Stimulated activated CD4-positive, alpha-beta T cell treated with anti-CD3 and anti-CD28 coated beads, Interleukin-1b, Interleukin-23, amount 100 ng/mL, for 1 hour (primary cell): ENCODE measurements at places on chromosomes 6 and 20.

GRCh38 chr6:9463311-9463710, 951.6 kb downstream of the TFAP2A start:
- no peak for DNase-seq

GRCh38 chr6:131900231-131900630, 50.9 kb downstream of the CCN2 start:
- no peak for DNase-seq

DNA sequence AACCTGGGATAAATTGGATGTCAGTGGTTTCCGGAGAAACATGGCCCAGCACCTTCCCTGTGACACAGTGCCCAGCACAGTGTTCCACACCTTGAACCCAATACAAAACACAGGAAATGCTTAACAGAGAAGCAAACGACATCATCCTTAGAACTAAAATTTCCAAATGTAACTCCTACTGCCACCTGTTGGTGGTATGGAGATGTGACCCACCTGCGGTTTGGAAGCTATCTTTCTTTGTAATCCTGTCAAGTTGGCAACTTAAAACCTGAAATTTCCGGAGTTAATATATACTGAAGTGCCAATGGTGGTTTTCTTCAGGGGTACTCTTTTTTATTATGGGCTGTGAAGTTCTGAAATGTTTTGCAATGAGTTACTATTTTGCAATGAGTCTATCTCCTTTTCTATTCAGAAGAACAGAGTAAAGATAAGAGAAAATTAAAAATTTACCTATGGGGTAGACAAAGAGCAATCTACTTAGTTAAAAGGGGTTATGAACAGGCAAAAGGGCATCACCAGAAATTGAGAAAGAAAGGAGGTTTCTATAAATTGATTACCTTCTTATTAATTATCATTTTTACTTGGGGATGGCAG, 658.8 kb downstream of the PTPRT start:
- no peak for DNase-seq

- no peak for DNase-seq
These were observed 732 bp downstream of the HRH3 start for GRCh38 chr20:62219101-62219991.

DNA sequence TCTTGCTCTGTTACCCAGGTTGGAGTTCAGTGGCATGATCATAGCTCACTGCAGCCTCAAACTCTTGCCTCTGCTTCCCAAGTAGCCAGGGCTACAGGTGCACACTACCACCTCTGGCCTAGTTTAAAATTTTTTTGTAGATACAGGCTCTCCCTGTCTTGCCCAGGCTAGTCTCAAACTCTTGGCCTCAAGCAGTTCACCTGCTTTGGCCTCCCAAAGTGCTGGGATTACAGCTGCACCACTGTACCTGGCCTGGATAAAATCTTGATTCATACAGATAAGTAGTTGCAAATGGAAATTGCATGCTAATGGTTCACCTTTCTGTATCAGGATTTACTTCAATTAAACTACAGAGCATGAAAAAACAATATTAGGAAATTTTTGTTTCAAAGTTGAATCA, 4.2 kb downstream of the CD2AP start:
- no peak for DNase-seq

DNA sequence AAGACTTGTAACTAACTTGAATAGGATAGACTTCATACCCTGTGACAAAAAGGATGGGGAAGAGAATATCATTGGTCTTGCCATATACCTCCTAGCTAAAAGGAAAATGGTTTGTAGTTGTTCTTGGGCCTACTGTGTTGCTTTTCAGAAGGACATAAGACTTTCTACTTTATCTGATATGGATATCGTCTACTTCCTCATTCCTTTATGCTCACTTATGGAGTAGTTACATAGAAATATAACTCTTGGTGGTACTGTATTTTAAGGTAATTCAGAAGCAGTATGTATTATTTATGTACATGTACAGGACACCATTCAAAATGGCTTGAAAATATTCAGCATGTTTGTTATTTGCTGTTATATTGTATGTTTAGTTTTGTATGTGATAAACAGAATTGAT, 8.0 kb downstream of the FAM217B start:
- no peak for DNase-seq

GRCh38 chr6:145147981-145148749, 587.2 kb downstream of the EPM2A start:
- no peak for DNase-seq

DNA sequence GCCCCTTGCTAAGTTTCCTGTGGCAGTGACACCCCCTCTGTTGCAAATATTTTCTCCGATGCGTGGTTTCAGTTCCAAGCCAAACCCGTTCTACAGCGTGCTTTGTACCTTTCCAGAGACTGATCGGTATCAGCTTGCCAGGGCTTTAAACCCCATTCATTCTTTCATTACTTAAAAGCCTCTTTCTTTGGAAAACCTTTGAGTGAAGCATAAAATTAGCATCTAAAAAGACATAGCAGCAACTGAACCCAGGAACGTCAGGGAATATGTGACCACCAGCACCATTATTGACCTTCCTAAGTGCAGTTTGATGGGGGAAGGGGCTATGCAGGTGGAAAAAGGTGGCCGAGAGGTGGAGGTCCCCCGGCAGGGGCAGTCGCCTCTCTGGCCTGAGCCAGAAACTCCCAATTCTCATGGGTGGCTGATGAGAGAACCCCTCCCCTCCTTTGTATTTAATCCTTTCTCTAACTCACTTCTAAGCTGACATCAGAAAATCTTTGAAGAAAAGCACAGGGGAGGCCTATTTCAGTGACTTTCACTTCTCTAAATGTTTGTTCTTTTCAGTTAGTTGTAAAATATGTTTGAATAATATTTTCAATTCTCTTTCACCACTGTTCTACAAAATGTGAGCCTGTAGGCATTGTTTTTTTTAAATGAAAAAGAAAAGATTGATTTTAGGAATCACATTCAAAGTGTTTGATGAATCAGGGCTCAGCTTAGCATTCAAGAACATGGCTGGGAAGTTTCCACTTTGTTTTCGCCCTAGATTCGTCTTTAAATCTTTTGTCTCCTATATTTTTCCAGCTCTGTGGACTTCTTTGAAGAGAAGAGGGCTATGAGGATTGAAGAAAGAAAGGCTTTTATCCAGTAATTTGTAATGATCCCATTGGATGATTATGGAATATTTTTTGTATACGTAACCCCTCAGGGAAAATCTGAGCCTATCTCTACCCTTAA, 89.2 kb downstream of the RSPH3 start:
- DNase-seq = no peak

GRCh38 chr6:149642829-149643580, 5.5 kb downstream of the KATNA1 start:
- DNase-seq = no peak

DNA sequence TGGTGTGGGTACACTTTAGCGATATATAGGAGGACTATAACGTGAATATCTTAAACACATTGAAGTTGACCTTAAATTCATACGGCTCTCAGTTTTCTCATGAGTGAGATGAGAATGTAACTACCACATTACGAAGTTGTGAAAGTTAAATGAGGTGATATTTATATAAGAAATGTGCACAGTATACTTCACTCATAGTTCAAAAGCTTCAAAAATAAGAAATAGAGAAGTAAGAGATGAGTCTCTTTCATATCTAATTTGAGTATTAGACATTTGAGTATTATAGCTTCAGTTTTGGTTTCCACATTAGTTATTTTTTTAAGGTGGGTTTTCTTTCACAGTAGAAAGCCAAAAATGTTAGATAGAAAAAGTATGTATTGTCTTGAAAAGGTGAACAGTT, 183.3 kb downstream of the NKAIN2 start:
- no peak for DNase-seq

GRCh38 chr6:165417278-165417865, 108.0 kb upstream of the C6orf118 start:
- no peak for DNase-seq

GRCh38 chr6:104540743-104541142, 319.0 kb downstream of the HACE1 start:
- no peak for DNase-seq

DNA sequence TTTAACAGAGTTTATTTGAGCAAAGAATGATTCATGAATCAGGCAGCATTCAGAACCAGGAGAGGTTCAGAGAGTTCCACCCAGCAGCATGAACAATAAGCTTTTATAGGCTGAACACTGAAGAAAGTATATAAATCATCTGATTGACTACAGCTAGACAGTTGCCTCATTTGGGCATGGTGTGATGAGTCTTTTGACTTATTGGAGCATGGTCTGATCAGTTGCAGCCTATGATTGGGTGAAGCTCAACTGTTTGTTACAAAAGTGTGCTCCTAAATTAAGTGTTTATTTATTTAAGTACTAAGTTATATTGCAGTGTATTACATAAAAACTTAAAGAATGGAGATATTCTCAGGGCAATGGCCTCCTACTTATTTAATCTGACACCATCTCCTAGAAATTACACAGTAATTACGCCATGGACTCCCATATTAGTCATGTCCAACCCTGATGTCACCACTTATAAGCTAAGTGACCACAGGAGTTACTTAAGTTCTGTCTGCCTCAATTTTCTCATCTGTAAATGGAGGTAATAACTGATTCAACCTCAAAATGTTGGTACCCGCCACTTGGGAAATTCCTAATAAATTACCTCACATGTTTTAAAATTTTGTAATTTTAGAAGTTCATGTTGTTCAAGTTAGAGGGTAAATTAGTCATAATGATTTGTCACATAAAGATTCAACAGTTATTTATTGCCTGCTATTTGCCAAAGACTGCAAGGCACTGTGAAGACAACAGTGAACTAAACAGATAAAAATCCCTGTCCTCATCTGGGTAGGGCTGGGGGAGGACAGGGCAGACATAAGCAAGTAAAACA, 15.2 kb upstream of the ROS1 start:
- DNase-seq = no peak

- DNase-seq = no peak
These were observed 3.5 kb upstream of the GRM4 start for GRCh38 chr6:34149452-34149810.

DNA sequence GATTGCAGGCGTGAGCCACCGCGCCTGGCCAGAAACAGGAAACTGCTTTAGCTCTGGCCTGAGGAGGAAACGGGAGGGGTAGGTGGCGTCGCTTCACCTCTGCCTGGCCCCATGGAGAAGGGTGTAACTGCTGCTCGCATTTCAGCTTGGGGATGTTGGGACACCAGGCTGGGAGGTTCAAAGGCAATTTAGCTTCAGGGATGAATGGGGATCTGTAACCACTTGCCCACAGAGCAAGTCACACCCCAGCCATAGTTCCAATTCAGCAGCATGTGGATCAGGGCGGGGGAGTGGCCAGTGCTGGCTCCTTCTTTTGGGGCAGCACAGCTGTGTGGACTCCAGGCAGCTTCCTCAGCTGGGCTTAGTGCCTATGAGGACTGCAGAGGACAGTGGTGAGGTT, 34.8 kb upstream of the NUP153 start:
- DNase-seq = no peak

- DNase-seq = no peak
These were observed 444.3 kb upstream of the PLCB4 start for GRCh38 chr20:8624616-8625015.

GRCh38 chr6:149614337-149614736, 34.2 kb downstream of the KATNA1 start:
- DNase-seq = no peak

DNA sequence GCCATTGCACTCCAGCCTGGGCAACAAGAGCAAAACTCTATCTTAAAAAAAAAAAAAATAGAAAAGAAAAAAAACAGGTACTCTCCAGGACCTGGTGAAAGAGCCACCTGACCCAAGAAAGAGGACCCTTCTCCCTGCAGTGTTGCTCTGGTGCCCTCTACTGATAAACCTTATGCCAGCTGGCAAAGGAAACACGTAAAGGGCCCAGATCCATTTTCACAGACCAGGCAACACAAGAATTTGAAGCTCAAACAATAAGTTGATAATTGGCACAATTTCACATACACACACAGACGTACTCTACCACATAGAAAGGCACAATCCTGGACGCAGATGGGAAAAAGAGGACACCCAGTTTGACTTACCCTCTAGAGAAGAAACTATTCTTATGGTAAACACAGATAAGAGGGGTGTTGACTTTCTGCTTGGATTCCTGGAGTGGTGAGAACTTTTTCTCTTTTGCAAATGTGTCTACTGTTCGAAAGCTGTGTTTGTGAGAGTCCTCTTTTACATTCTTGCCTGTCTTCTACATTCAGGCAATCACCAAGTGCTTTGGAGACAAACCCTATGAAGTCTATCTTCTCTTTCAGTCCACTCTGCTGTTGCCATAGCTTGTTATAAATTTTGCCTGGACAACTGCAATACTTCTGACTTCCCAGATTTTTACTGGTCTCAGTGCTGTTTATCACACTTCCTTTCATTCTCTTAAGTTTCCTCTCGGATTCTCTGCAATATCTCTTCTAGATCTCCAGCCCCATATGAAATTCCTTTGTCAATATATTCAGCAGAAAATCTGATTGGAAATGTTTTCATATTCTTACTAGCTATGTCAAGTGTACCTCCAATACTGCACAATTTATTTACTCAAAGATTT, 6.4 kb upstream of the SNRPB start:
- DNase-seq = no peak

- DNase-seq = no peak
These were observed 1.3 kb downstream of the ZGPAT start for GRCh38 chr20:63709149-63709527.

- DNase-seq = no peak
These were observed 21.6 kb upstream of the MYB start for GRCh38 chr6:135159531-135159930.

DNA sequence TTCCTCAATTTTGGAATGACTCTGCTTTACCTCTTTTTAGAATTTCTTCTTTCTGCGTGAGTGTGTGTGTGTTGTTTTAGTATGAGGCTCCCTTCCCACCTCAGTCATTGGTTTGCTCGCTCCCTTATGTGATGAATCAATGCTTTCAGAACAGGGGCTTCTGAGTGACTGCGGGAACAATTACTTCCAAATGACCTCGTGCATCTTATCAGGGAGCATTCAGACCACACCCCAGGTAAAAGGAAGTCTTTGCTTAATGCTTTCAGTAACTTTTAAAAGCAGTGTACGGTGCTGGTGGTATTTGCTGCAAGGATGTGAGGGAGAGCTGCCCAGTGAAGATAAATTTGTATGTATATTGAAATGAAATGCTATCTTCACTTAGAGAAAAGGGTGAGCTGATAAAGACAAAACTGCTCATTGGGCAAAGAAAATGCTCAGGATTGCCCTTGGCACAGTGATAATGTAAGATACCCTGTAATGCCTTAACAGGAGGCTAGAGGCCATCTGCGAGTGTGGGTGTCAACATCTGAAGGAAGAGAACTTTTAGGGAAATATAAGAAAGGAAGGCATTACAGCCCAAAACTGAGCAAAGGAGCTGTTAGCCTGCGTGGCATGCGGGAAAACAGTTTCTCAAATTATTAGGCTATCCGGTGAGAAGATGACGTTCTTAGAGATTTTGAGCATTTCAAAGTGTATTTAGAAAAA, at the start of gene MLIP:
MLIP (plus strand) TSS at position 103 of the 705 bp plus-strand sequence; CDS start at position 140, 37 bp downstream.
- DNase-seq = no peak

DNA sequence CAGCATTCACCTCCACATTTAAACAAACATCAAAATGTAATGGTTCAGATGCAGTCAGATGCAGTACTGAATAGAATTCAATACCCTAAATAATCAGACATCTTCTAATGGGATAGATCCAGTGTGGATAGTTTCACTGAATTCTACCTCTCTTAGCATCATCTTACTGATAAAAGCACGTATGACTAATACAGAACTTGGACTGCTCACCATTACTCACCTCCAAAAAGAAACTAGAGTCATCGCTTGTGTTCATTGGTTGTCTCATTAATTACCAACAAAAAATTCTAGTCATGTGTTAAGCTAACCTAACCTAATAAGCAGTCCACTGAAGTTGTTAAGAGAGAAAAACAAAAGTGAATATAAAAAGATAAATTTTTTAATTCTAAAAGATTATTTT, 165.9 kb upstream of the IRAK1BP1 start:
- DNase-seq = no peak

GRCh38 chr6:79649016-79649415, 17.9 kb downstream of the SH3BGRL2 start:
- DNase-seq = no peak
